ENCODE measurements at places on chromosomes 6 and 20.

DNA sequence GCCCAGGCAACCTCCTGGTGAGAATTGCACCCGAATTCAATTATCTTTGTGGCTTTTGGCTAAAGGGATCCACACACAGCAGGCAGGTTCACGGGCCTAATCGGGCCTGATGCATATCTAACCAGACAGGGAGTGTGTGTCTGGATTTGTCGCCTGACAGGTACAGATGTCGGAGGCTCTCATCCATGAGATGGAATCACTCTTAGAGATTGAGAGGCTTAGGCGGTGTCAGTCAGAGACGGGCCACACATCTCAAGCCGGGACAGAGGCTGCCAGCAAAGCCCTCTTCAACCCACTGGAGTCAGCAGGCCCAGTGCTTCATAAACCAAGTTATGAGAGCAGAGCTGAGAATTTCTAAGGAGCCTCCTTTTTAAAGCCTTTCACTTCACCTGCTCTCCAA lies 247.0 kb downstream of the LRFN2 start:
- no peak for DNase-seq

GRCh38 chr6:25219216-25219916 lies 59.8 kb upstream of the CARMIL1 start:
- no peak for DNase-seq

GRCh38 chr6:40585223-40585622 lies 1.9 kb downstream of the LRFN2 start:
- DNase-seq = no peak

GRCh38 chr6:127146932-127147331 lies 28.5 kb downstream of the RSPO3 start:
- DNase-seq = no peak

- no peak for DNase-seq
Measured at GRCh38 chr6:786946-787763, 94.2 kb upstream of the EXOC2 start.

DNA sequence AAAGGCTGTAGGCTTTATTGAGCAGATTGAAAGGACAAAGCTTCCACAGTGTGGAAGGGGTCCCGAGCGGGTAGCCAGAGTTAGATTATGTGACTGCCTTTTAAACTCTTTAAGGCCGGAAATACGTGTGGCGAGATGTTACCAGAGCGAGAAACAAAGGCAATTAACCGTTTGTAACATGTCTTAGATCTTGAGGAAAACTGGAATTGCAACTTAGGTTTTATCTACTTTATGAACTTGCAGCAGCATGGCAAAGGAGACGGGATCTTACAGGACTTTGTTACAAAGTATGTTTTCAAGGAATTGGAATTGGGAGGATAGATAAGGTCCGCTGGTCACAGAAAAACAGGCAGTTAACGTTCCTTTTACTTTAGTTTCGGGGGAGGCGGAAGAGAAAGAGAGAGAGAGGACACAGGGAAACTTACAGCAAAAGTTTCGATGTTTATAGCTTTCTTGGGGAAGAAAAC lies 594.7 kb upstream of the ADGRB3 start:
- DNase-seq = no peak

DNA sequence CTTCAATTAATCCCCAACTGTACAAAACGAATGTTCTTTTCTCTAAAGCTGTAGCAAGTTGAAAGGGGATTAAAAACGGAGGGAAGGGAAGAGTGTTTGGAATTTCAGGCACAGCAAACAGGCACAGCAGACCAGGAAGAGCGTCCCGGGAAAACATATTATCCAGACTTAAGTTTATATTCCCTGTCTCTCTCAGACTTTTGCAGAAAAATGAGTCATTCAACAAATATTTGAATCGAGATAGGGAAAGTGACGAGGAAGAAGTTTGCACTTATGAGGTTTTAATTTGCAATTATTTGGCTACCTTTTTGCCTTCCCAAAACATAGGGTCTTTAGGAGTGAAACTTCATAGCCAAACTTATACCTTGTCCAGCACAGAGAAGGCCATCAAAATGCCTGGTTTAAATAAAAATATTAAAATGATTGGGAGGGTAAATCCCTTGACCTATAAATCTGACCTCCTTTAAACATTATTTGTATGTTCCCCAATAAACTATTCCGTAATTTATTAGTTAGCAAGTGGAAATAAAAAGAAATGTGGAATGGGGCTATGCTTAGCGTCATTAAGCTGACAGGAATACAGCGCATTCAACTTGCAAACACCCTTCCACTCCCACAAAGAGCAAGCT lies 16.0 kb downstream of the HFE start:
- DNase-seq = no peak

DNA sequence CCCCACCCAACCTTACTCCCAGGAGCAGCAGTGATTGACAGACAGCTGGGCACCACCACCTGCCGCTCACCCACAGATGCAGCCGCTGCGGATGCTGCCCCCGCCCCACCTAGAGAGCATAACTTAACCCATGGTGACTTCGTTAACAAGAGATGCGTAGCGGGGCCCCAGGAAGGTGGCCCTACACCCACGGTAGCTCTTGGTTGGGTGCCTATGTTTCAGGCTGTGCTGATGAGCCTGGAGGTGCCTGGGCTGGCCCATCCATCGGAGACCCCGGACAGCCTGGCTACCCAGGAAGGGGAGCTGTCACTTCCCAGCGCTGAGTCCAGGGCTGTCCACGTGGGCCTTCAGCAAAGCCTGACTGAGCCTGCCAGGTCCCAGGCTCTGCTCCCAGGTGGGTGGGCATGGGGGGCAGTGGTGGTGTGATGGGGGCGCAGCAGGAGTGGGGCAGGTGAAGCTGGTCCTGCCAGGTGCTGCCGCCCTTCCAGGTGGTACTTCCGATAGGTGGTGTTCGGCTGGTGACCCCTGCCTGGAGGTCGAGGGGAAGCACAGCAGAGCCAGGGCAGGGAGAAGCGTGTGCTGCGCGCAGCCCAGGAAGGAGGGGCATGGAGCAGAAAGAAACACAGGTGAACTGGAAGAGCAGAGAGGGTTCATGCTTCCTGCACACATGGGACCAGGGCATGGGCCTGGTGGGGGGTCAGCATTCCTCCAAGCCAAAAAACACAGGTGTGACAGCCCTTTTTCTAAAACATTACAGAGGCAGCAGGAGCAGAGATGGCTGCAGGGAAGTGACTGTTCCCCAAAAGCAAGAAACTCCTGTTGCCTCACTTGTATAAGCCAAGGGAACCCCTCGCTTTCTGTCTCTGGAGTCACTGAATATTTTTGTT lies 56.9 kb downstream of the SYNJ2 start:
- no peak for DNase-seq

GRCh38 chr6:149823013-149823412 lies 41.1 kb downstream of the LRP11 start:
- DNase-seq = no peak

GRCh38 chr6:169985121-169986015 lies 233.9 kb downstream of the ERMARD start:
- no peak for DNase-seq

DNA sequence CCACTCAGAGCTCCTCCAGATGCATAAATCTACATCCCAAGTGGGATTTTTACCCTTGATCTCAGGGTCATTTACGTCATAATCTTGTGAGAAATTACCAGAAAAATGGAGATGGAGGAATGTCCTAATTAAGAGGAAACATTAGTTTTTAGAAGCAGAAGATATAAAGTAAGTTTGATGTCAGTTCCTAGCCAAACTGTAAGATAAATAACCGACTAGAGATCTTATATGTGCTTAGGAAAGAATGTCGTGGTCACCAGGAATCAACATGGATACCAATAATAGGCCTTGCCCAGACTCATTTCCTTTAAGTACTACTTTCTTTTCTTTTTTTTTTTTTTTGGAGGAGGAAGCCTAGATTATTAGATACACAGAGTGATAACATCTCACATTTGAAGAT lies 186.9 kb downstream of the UTRN start:
- no peak for DNase-seq

- no peak for DNase-seq
Measured at GRCh38 chr6:84768442-84769174, 4.2 kb upstream of the TBX18 start.

Measured in NCI-H2081 treated with DMSO at 0.1 percent for 48 hours (cell line).